Keratinocyte (primary cell): ENCODE measurements at places on chromosomes 1 and 21. TPM values are rescaled to one million over a fixed set of nuclear protein-coding genes. Genes with fewer than 3 reads are reported as not detected.

- peak overlapping the region; percentile 77 for H3K27ac ChIP-seq
- peak; percentile 86 for DNase-seq
- peaks cover 30% of the 10 kb centered on the region for H3K4me1 ChIP-seq
- no peak overlapping the region for H3K4me3 ChIP-seq
- no peaks in the 10 kb centered on the region for H3K36me3 ChIP-seq
Observed at GRCh38 chr1:221987860-221988520, 246.1 kb upstream of the DUSP10 start.

- no peak overlapping the region for H3K27ac ChIP-seq
- H3K4me1 ChIP-seq = no peaks in the 10 kb centered on the region
Observed at GRCh38 chr1:87840767-87841166, 512.1 kb downstream of the LMO4 start.

- no peak overlapping the region for H3K4me3 ChIP-seq
- no peak for DNase-seq
- H3K36me3 ChIP-seq = no peaks in the 10 kb centered on the region
- no peak overlapping the region for H3K27ac ChIP-seq
- H3K27me3 ChIP-seq = no peaks in the 10 kb centered on the region
Observed at GRCh38 chr1:171355727-171356126, 41.7 kb downstream of the FMO4 start.

- H3K27me3 ChIP-seq = no peaks in the 10 kb centered on the region
- peaks cover 3% of the 10 kb centered on the region for H3K36me3 ChIP-seq
- DNase-seq = no peak
- no peak overlapping the region for H3K4me3 ChIP-seq
- peaks cover 18% of the 10 kb centered on the region for H3K4me1 ChIP-seq
Observed at GRCh38 chr21:39386899-39387298, 38.0 kb upstream of the HMGN1 start.

DNA sequence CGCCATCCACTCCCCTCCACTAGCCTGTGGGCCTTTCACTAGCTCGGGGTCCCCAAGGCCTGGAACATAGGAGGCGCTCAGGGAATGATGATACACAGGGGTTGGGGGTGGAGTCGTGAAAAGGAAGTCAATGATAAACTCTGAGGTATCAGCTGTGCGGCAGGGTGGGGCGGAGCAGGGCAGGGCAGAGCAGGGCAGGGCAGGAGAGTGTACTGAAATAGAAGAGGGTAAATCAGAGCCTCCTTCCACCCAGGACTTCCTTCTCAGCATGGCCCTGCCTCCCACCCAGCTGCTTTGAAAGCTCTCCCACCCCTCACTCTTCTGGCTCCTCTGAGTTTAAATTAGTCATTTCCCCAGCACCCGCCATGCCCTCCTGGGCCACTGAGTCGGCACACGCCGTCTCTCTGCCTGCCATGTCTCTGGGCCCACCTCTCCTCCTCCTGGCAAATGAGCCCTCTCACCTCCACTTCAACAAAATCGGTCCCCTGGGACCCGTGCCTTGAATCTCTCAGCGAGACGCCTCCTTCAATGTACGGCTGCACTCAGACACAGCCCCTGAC, 16.9 kb downstream of the CAPZB start:
- H3K36me3 ChIP-seq = peaks cover 19% of the 10 kb centered on the region
- no peaks in the 10 kb centered on the region for H3K27me3 ChIP-seq

- no peak overlapping the region for H3K4me3 ChIP-seq
- H3K36me3 ChIP-seq = no peaks in the 10 kb centered on the region
- DNase-seq = no peak
Observed at GRCh38 chr21:38475519-38475918, 22.8 kb downstream of the ERG start.

DNA sequence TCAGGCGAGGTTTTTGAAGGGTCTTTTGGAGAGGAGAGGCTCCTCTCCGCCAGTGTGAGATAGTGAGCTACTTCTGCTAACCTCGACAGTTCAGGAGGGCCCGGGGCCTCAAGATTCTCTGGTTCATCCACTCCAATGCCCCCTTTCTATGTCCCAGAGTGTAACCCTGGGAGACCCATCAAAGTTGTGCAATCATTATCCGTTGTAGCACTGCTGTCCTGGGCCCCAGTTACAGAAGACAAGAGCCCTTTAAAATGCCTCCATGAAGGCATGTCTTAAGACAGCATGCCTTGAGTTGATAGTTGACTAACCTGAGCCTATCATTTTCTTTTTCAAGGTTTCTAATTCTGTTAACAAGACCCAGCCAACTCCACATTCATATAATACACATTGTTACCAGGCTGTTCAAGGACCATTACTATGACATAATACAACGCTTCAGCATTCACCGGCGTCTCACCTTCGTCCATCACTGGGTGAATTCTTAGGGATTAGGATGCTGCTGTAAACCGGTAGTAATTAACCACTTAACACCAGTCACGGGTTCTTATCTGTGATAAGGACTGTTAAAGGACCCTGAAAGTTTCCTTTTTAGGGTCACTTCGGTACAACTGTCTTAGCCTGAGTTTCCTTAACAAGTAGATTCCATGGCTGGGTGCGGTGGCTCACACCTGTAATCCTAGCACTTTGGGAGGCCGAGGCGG, 37.4 kb upstream of the CDC42BPA start:
- peaks cover 18% of the 10 kb centered on the region for H3K4me1 ChIP-seq
- H3K36me3 ChIP-seq = no peaks in the 10 kb centered on the region
- no peaks in the 10 kb centered on the region for H3K27me3 ChIP-seq

- no peaks in the 10 kb centered on the region for H3K36me3 ChIP-seq
- H3K4me3 ChIP-seq = no peak overlapping the region
- no peak overlapping the region for H3K27ac ChIP-seq
- DNase-seq = no peak
- H3K27me3 ChIP-seq = no peaks in the 10 kb centered on the region
- H3K4me1 ChIP-seq = no peaks in the 10 kb centered on the region
Observed at GRCh38 chr1:69196071-69196470, 371.7 kb upstream of the LRRC7 start.

DNA sequence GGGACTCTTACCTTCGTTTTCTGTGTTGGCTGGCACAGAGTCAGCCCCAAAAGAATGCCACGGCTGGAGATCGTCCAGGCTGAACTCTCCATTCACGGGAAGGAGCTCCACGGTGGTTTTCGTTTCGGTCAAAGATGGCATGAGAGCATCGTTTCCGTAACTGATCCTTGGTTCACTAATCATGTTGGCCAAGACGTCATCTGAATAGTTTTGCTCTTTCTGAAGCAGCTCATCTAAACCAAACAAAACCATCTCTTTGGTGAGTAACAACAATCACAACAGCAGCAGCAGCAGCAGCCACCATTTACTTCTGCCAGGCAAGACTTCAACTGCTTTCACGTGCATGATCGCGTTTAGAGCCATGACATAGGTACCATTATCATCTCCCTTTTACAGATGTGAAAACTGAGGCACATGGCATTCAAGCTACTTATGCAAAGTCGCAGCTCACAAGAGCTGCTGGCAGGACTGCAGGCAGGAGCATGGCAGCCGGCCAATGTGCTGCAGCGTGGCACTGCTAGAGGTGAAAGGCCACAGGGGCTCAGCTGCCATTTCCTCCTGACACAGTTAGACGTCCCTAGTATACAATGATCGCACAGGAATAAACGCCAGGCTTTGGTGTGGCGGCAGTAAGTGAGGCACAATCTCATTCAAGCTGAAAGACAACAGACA, 177.1 kb downstream of the GABPA start:
- peaks cover 7% of the 10 kb centered on the region for H3K36me3 ChIP-seq
- H3K27me3 ChIP-seq = no peaks in the 10 kb centered on the region
- H3K4me1 ChIP-seq = no peaks in the 10 kb centered on the region
- no peak for DNase-seq

GRCh38 chr1:246907472-246907871, 24.3 kb downstream of the AHCTF1 start:
- H3K4me1 ChIP-seq = no peaks in the 10 kb centered on the region
- H3K4me3 ChIP-seq = no peak overlapping the region
- peaks cover 10% of the 10 kb centered on the region for H3K36me3 ChIP-seq
- DNase-seq = peak; percentile 5
- no peak overlapping the region for H3K27ac ChIP-seq

DNA sequence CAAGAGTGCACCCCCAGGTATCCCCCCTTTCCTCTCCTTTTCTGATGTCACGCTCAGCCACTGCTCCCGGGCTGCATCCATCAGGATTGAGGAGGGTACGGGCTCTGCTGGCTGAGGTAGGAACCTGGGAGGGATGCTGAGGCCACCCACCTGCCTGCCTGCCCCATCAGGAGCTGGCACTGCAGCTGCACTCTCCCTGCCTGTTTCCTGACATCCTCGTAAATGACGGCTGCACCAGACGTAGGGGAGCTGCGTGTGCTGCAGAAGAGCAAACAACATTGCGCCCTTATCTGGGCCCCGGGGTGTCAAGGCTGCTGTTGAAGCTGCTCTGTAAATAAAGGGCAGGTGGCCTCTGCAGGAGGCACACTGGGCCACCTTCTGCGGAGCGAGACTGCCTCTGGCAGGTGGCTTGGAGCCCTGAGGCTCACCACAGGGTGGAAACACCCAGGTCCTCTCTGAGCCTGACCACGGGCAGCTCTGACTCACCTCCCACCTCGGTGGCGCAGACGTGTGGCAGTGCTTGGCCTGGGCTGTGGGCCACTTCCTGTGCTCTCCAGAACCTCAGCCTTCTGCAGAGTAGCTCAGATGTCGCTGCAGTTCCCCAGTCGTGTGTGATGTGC, 30.9 kb downstream of the SNAP47 start:
- H3K27me3 ChIP-seq = no peaks in the 10 kb centered on the region
- no peak overlapping the region for H3K27ac ChIP-seq
- no peak for DNase-seq
- H3K4me1 ChIP-seq = peaks cover 24% of the 10 kb centered on the region
- peaks cover 16% of the 10 kb centered on the region for H3K36me3 ChIP-seq

GRCh38 chr1:145707183-145707867, at the start of gene PDZK1:
TSS of gene PDZK1 (minus strand) at chr1:145707368. CDS start at chr1:145688021, 19,347 bp downstream.
- peaks cover 20% of the 10 kb centered on the region for H3K4me1 ChIP-seq
- H3K27me3 ChIP-seq = no peaks in the 10 kb centered on the region
- peak within 1 kb of the TSS; percentile 62 for H3K27ac ChIP-seq
- DNase-seq = no peak
- H3K36me3 ChIP-seq = no peaks in the 10 kb centered on the region

GRCh38 chr1:116775116-116775752, 21.0 kb downstream of the CD2 start:
- DNase-seq = no peak
- no peaks in the 10 kb centered on the region for H3K36me3 ChIP-seq
- peaks cover 11% of the 10 kb centered on the region for H3K4me1 ChIP-seq
- no peak overlapping the region for H3K4me3 ChIP-seq

DNA sequence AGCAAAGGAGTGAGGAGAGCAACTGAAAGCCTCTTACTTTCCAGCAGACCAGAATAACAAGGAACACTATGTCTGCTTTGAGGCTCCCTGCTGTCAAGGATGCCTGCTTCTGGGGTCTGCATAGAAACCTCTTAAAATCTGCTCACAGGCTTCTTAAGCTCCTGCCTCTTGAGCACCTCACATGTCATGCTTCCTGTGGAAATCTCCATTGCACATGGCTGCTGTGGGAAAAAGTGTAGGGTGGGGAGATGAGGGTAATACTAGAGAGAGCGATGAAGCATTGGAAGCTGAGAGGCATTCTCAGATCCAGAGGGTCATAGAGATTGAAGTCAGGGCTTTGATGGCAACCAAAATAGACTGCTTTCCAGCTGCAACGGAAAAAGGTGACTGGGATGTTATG, 6.2 kb upstream of the HLX start:
- H3K4me1 ChIP-seq = no peaks in the 10 kb centered on the region
- no peak overlapping the region for H3K4me3 ChIP-seq
- H3K27ac ChIP-seq = no peak overlapping the region
- DNase-seq = no peak

- H3K4me3 ChIP-seq = peak overlapping the region; percentile 13
- peaks cover 39% of the 10 kb centered on the region for H3K36me3 ChIP-seq
- H3K27ac ChIP-seq = peak overlapping the region; percentile 91
- no peaks in the 10 kb centered on the region for H3K27me3 ChIP-seq
Observed at GRCh38 chr1:201288765-201289164, 5.5 kb downstream of the PKP1 start.

DNAJC8 gene
- polyA plus RNA-seq = 75.8 to 104 TPM (median 79.5 TPM) in 3 replicates

HMGCS2 gene
- 0.05 TPM in 1 of 3 replicates, not detected in the others for polyA plus RNA-seq

MTF2 gene
- 15.9 to 24.8 TPM (median 19.6 TPM) in 3 replicates for polyA plus RNA-seq

NEGR1 gene
- 0.30 to 1.6 TPM (median 1.6 TPM) in 3 replicates for polyA plus RNA-seq

TMCO2 gene
- not detected in 3 replicates for polyA plus RNA-seq
